ENCODE measurements at places on chromosomes 11 and 22.

GRCh38 chr11:119344291-119345010 lies 2.1 kb downstream of the MFRP start:
- no peak for DNase-seq

GRCh38 chr22:22449819-22450218 lies 58.7 kb downstream of the ZNF280B start:
- DNase-seq = no peak

DNA sequence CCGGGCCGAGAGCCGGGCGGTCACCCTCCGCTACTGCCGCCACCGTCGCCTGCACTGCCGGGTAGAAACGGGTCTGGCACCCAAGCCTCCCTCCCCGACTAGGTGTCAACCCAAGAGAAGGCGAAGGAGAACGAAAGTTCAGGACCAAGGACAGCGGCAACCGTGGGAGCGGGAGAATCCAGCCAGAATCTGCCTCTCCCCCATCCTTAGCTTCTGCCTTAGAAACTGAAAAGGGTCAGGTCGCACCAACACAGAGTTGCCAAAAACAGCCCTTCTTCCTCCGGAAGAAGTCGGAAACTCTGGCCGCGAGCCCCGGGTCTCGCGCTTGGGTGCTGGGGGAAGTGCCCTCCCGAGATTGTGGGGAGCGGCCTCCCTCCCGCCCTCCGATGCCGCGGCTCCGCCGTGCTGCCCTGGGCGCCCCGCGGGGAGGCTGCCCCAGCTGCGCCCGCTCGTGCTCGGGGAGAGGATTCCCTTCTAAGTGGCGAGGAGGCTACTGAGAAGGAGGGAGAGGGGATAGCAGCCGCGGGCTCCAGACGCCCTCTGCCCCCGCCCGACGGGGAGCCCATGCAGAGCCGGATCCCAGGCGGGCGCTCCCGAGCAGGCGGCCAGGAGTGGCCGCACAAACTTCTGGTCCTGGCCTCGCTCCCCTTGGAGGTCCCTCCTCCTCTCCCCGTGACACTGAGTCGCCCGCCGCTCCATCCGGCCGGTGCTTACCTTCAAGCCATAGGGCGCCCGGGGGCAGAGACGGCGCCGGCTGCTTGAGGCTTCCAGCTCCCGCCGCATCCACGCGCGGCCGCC lies 637 bp downstream of the DRD2 start:
- no peak for DNase-seq

- DNase-seq = peak; percentile 53
Observed at GRCh38 chr11:112961751-112962578, 745 bp downstream of the NCAM1 start.

GRCh38 chr11:67304511-67305113 lies 1.3 kb downstream of the SSH3 start:
- DNase-seq = no peak

- peak; percentile 72 for DNase-seq
Observed at GRCh38 chr22:21867528-21868266, at the start of gene MAPK1. Gene MAPK1, minus strand, starts transcription at chr22:21867645. Its CDS starts 205 bp downstream, at chr22:21867440.

- no peak for DNase-seq
Observed at GRCh38 chr11:27621405-27622161, 78.7 kb downstream of the BDNF start.
